ENCODE measurements at places on chromosomes 1 and 21.

GRCh38 chr1:153428791-153429190, 12.5 kb downstream of the S100A7A start:
- DNase-seq, result no peak

- DNase-seq, result no peak
These were observed 231.9 kb upstream of the JUN start for GRCh38 chr1:59015708-59016107.

GRCh38 chr1:221067721-221068120, 188.5 kb downstream of the HLX start:
- DNase-seq, result no peak

- DNase-seq, result no peak
These were observed 293.6 kb downstream of the PLPP3 start for GRCh38 chr1:56285554-56286402.

- DNase-seq, result no peak
These were observed 45.5 kb downstream of the WDR64 start for GRCh38 chr1:241697640-241698018.

DNA sequence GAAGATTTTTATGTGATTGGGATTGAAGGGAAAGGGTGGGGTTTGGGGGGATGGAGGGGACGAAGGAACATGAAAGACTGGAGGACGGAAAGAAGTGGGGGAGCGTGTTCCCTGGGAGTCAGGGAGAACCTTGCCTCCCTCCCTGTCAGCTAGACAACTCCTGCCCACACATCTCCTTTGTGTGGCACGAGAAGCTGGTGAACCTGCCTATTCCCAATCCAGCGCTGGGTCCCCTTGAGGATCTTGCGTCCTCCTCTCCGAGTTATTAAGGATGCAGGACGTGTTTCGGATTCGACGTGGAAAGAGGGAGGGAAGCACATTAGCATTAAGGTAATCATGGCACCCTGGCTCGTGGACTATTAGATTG, 1.4 kb downstream of the LRRC7 start:
- no peak for DNase-seq

DNA sequence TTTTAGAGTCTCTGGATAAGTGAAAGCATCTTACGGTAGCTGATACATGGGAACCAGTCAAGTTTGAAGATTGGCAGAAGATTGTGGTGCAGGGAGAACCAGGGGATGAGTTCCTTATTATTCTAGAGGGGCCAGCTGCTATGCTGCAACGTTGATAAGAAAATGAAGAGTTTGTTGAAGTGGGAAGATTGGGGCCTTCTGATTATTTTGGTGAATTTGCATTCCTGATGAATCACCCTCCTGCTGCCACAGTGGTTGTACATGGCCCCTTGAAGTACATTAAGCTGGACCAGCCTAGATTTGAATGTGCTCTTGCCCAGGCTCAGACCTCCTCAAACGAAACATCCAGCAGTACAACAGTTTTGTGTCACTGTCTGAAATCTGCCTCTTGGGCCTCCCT, 45.9 kb downstream of the BTBD8 start:
- no peak for DNase-seq

GRCh38 chr1:114082304-114082630, 71.4 kb downstream of the SYT6 start:
- no peak for DNase-seq

Measured in erythroblast (primary cell).